Forelimb muscle (tissue), 1 donor: ENCODE measurements at places on chromosomes 3 and 15.

DNA sequence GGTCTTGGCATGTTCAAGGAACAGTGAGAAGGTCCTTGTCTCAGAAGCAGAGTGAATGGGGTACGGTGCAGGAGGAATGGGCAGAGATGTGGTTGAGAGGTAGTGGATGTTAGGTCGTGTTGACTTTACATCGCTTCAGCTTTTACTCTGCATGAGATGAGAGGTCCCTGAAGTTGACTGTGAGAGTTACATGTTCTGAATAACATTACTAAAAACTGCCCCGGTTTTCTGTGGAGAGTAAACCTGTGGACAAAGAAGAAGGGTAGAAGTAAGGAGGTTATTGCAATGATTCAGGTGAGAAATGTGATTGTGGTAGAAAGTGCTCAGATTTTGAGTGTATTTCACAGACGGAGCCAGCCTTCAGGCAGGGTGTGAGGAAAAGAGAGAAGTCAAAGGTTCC is 105.6 kb downstream of the ARNT2 start:
- DNase-seq, result no peak

DNA sequence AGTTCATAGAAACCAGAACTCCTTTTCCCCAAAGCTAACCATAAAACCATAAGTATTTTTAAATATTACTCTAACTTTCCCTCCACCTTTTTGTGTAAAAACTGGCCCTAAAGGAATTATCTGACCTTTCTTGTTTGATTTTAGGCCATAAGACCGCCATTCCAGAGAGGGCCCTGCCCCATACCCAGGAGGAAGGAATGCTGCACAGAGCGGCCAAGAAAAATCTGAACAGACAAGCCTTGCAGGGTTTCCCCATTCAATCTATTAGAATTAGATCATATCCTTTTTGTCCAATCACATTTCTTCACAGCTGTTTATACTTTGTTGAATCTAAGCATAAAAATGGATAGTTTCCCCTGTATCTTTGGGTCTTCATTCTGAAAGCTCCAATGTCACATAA is 97.1 kb downstream of the B3GALNT1 start:
- no peak for DNase-seq

GRCh38 chr3:35201211-35201610 is 438.1 kb upstream of the ARPP21 start:
- DNase-seq, result no peak

DNA sequence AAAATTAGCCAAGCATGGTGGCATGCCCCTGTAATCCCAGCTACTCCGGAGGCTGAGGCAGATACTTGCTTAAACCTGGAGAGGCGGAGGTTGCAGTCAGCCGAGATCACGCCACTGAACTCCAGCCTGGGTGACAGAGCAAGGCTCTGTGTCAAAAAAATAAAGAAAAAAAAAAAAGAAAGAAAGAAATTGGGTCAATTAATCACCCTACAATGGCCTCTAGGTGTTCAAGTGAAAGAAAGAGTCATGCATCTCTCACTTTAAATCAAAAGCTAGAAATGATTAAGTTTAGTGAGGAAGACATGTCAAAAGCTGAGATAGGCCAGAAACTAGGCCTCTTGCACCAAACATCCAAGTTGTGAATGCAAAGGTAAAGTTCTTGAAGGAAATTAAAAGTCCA is 44.9 kb upstream of the GSK3B start:
- no peak for DNase-seq

DNA sequence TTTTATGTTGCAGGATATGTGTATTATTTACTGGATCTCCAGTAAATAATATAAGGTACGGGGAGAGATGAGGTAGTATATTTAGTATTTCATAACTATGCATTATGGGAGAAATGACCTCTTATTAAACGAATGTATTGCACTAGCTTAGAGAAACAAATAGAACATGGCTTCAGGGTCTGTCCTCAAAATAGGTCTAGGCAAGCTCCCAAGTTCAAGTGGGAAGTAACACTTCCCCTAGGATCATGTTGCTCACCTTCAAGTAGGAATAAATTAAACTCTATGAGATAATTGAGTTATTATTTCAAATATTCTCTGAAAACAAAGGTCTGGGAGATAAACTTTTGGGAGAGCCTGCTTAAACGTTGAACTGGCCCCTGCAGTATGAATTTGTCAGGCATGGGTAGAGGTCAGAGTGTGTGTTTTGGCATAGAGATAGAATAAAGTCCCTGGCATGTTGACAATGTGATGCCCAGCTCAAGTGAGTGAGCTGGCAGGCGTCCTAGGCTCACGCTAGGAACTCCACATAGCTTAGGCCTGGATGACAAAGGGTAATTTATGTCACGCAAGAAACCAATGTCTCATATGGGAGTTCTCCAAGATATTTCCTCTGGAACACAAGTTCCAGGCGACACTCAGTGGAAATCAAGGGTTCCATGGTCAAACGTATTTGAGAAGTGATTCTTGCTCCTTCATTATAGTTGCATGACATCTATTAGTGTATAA is 236.8 kb downstream of the CACNA2D3 start:
- DNase-seq, result no peak
